Hippocampal formation (tissue), 2 donors: ENCODE measurements at places on chromosomes 2 and 18.

- DNase-seq, result no peak
Observed at GRCh38 chr18:63138436-63139340, 180.9 kb downstream of the BCL2 start.

- DNase-seq, result no peak
Observed at GRCh38 chr2:35978218-35978617, 377.4 kb upstream of the CRIM1 start.

DNA sequence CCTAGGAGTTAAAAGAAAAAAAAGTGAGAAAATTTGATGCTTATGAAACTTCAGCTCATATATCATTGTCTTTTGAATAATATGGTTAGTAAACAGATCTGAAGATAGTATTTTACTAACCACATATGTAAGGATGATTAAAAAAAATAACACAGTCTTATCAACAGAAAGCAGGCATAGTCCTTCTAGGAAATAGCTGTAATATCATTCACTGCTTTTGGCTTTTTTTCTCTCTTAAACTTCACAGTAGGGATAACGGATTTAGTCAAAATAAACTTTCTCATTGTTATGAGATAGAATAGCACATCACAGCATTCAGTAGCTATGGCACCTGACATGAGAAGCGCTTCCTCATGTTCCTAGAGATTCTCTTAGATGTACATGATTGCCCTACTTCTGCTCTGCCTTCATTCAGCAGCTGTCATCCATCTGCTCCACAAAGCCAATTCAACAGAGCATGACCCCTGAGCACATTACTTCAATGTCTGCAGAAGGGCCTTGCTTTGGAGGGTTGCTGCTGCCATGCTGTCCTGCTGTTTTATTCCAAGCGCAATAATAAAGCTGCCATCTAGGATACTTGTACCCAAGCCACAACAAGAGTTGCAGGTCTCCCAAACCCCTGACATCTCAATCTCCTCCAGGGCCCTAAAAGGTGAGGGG is 67.0 kb downstream of the TTC21B start:
- DNase-seq, result no peak

GRCh38 chr2:207901829-207902228 is 123.5 kb downstream of the PLEKHM3 start:
- DNase-seq, result no peak

DNA sequence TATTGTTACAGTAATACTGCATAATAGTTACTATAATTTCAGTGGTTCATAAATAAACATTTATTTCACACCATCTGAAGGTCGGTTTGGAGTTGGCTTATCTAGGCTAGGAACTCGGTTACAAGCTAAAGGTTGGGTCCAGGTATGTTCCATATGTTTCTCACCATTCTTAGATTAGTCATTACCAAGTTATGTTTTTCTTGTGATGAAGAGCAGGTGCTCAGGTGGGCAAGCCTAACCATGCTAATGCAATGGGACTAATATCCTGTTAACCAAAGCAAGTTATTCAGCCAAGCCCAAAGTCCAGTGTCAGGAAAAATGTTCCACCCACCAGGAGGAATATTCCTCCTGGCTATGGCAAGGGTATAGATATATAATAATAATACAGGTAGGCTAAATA is 93.2 kb downstream of the CPO start:
- DNase-seq, result no peak

DNA sequence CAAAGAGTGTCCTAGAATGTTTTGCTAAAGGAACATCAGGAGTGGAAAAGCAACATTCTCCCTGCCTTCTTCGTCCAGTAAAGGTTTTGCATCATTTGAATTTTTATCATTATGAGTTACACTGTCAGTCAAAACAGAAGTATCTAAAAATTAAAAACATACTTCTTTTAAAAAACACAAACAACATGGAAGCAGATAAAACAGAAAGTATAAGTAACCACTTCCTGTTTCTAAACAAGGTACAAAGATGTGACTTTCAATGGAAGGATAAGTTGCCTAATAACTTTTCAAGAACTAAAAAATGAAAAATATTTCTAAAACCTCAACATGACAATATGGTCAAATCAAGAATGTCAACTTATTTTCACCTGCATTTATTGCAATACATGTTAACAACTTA is 158.2 kb downstream of the STK39 start:
- DNase-seq, result no peak

GRCh38 chr18:6505498-6505875 is 90.8 kb upstream of the L3MBTL4 start:
- DNase-seq, result no peak

DNA sequence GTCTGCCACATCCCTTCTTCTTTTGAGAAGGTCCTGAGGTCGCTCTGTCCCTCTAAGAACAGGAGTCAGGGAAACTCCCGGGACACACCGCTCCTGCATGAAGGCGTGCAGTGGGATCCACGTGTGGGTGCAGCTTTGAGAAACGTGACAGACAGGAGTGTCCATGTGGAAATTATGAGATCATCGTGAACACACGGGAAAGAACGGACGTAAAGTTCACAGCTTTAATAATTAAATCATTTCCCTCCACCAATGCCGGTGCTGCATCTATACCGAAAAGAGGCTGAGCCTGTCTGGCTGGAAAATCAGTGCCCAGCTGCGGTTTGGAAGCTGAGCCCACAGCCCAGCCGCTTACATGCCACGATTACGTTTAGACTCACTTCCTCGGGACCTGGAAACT is 372.4 kb upstream of the SALL3 start:
- no peak for DNase-seq

- DNase-seq, result no peak
Observed at GRCh38 chr2:201176081-201176481, 6.9 kb upstream of the CASP10 start.

GRCh38 chr18:79530821-79531220 is 135.1 kb downstream of the NFATC1 start:
- no peak for DNase-seq

DNA sequence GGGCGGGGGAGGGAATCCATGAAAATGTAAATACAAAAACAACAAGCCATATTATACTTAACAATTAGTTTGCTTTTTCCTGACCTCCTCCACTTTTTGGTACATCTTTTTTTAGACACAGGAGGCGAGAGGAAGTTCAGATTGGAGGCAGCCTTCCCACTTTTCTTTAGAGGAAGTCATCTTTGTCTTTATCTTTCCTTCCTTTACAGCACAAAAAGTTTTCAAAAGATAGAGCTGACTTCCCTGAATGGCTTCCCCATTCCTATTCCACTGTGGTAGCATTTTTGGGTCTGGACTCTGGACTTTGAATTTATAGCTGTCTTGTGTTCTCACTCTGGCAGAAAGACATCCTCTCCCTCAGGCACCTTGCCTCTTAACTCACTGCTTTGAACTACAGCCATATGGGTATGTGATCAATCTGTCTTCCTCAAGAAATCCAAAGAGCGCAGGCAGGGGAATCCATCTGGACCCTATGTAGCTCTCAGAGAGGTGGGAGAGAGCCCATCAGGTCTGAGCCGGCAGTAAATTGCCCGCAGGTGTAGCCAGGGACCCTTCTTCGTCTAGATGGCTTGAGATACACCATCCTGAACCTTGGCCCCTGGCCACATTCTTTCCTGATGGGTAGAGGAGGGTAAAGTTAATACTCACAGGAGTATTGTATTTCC is 101.9 kb downstream of the AQP4 start:
- DNase-seq, result no peak

DNA sequence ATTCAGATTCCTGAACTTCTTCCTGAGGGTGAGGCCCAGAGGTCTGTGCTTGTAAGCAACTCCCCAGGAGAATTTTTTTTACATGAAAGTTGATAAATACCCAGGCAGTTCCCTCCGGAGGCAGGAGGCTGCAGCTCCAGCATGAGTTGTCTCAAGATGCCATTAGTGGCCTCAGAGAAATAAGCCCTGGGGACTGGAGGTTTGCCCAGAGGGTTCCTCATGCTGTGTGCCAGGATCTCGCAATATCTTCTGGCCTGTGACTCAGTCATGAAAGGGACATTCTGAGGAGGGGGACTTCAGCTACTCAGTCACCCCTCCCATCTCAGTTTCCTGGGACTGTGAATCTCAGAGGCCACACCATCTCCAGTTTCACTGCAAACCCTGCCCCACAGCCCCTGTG is 49.9 kb downstream of the LYPD1 start:
- DNase-seq, result no peak

GRCh38 chr18:43093646-43094045 is 21.8 kb downstream of the RIT2 start:
- no peak for DNase-seq

DNA sequence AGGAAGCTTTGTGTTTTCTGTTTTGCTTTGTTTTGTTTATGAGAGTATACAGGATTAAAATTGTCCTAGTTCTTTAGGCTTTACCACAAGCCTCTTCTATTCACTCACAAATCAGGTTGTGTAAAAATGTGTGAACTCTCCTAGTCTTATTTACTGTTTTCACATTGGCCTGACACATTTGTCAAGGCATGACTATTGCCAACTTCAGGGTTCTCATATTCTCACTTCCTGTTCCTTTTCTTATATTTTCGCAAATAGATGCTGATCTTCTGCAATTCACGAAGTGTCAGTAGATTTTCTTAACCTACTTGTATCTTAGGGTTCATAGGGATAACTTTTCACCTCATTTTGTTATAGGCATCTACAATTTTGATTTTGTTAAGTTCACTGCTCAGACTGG is 67.1 kb downstream of the CCDC102B start:
- DNase-seq, result no peak
